ENCODE measurements at places on chromosomes 13 and 19.

DNA sequence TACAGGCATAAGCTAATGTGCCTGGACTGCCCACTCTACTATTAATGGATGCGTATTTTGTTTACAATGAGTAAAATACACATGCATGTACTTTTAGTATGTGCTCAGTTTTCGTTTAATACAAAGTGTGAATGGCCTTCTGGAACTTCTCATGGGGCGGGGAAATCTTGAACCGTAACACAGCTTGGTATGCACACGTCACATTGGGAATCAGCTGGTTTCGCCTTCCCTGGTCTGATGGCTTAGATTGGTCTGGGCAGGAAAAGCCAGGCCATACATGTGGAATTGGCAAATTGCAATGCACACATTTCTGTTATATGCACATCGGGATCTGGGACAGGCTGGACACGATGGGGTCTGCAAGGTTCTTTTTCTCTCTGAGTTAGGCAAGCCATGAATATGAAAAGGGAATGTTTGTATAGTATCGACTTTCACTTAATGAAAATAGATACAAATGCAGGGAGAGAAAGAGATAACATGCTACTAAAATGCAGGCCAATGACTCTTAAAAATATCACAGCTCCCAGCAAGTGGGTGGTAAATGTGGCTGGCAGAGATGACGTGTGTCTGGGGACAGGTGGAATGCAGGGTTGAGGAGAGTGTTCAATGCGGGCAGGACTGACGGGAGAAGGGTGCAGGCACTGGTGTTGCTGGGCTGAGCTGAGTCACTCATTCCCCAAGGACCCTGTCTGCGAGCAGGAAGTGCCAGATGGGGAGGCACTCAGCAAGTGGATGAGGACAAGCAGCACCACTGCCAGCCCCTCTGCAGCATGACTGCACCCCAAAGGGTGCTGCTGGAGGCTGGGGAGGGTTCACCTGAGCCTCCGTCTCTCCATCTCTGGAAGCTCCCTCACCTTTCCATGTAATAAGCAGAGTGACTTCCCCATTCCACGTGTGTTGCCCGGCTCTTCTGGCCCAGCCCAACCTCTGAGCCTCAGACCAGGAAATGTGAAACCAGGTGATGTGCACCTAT is 204.0 kb upstream of the GPR12 start:
- DNase-seq: no peak

GRCh38 chr13:51246418-51247277 is 24.4 kb downstream of the FAM124A start:
- DNase-seq: no peak

- no peak for DNase-seq
These were observed 6.2 kb downstream of the AP1M1 start for GRCh38 chr19:16204005-16204294.

- no peak for DNase-seq
These were observed 12.2 kb downstream of the WIZ start for GRCh38 chr19:15437355-15438123.

GRCh38 chr19:29505097-29505824 is 20.5 kb upstream of the VSTM2B start:
- DNase-seq: no peak

DNA sequence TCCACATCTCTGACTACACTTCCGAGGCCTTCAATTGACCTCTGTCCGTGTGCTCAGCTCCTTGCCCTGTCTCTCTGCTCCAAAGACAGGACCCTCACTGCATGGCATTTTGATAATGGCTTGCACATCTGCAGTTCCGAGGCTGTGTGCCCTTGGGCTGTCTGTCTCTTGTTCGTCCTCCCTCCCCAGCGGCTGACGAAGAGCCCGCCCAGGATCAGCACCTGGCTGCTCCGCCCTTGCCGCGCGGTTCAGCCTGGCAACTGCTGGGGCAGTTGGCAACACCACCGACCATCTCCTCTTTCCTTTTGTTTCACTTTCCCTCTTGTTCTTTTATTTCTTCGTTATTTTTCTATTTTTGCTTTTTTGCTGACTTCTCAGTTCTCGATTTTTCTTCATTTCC is 270.4 kb downstream of the TEX29 start:
- no peak for DNase-seq

DNA sequence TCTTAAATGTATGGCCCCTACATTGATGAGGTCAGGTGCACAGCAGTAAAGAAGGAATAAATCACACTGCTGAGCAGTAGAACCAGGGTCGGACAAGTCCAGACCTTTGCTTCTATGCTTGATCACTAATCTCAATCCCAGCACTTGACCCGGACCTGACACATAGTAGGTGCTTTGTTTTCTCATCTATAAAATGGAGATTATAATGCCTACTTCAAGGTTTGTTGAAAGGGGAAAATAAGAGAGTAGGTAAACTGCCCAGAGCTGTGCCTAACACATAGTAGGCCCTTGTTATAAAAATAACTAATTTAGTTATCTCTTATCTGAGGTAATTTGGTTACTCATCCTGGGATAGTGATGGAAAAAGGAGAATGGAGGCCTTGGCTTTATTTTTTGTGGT is 125.0 kb downstream of the RXFP2 start:
- DNase-seq: no peak

GRCh38 chr13:50731400-50731799 is 112.1 kb downstream of the DLEU7 start:
- DNase-seq: no peak

DNA sequence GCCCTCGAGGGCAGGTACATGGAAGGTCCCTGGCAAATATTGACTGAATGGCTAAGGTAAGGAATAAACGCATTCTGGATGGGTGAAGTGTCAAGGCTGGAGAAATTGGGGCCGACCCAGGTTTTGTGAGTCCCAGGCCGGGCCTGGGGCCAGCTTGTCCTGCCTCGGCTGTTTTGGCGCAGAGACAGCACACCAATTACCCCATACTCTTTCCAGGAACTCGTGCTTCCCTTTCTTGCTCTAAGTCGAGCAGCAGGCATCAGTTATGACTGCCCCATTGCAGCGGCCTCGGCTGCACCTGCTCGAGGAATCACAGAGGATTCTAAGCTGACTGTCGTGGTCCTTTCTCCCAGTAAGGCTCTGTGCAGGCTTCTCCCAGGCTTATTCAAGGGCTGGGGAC is 67.1 kb downstream of the ZNF536 start:
- no peak for DNase-seq

DNA sequence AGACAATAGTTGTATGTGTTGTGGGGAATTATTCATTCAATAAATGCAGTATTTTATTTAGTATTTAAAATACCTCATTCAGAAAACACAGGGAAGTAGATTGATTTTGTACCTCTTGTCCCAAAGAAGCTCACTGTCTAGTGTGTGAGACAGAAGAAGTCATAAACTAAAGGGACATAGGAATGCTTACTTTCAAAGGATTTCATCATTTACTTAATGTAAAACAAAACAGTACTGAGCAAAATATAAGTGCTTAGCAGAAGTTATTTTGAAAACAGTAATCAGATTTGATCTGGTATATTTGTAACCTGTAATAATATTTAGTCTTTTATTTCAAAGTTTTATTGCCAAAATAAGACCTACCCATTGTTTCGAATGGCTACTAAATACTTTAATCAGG is 117.9 kb downstream of the TDRD3 start:
- no peak for DNase-seq

- no peak for DNase-seq
These were observed 7.7 kb downstream of the A1BG start for GRCh38 chr19:58345558-58345957.

DNA sequence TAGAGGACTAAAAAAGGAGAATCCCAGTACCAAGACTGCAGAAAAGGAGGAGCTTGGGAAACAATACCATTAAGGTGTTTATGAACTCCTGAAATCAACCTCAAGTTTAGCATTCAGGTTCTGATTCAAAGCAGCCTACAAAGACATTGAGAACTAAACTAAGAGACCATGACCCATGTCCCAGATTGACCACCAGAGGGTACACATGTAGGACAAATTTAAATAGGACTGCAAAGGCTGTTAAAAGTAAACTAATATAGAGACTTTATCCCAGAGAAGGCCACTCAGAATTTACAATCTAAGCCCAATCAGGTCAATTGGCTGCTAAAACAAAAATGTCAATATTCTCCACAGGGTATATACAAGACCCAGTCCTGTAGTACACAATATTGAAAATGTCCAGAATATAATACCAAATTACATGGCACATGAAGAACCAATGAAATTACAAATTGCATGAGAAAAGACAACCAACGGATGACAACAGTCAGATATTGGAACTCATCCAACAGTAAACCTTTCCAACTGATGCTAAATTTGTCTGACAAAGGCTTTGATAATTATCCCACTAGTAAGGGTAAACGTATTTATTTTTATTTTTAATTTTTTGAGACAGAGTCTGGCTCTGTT is 682.4 kb downstream of the UQCRFS1 start:
- DNase-seq: no peak

DNA sequence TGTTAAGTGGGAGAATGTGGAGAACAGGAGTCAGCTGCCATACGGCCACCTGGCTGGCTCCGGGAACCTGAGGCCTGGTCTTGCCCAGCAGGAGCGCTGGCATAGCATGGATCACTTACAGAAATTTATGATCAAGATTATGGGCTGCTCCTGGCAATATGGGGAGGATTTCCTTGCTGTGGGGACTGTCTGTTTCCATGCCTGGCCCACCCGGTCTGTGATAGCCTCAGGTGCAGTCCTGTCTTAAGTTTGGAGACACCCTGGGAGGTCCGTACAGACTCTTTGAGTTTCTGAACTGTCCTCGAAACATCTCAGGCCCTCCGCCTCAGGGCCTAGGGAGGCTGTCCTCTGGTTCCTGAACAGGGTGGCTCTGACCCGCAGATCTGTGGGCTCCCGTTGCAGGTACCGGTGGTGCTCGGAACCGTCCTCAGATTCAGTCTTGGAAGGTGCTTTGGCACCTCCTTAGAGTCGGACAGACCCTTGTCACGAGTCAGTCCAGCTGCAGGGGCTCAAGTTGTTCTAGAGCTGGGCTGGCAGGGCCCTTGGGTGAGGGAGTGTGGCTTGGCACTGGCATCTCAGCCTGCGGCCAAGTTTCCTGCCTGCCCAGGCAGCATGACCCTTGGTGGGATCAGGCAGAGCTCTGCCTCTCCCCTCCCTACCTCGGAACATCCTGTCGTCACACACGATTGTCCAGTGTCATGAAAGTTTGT is 4.9 kb downstream of the TFDP1 start:
- no peak for DNase-seq

DNA sequence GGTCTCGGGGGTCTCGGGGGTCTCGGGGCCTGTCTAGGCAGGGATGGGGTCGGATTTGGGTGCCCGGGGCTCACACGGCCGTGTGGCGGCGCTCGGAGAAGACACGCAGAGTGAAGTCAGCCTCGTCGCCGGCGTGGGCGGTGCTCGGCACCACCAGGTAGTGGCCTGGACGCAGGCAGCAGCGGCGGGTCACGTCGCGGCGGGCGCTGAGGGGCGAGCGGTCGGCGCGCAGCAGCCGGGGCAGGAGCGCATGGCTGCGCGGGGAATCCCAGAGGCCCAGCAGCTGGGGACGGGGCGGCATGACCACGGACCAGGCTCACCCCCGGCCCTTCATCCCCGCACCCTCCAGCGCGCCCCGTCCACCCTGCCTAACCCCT is 8.2 kb downstream of the CAPN12 start:
- DNase-seq: no peak

Measured in stimulated activated CD8-positive, alpha-beta memory T cell treated with anti-CD3 and anti-CD28 coated beads, Interleukin-15, amount 100 ng/mL, for 24 hours (primary cell).